ENCODE measurements at places on chromosomes 2 and 18.

- DNase-seq, result no peak
These were observed 55.6 kb upstream of the ACMSD start for GRCh38 chr2:134782792-134783191.

- DNase-seq, result peak; percentile 22
These were observed 92.6 kb downstream of the VAPA start for GRCh38 chr18:10006311-10006893.

- DNase-seq, result no peak
These were observed 202.1 kb upstream of the ACVR2A start for GRCh38 chr2:147642765-147643164.

GRCh38 chr2:67566285-67566684, 169.2 kb downstream of the ETAA1 start:
- DNase-seq, result no peak

DNA sequence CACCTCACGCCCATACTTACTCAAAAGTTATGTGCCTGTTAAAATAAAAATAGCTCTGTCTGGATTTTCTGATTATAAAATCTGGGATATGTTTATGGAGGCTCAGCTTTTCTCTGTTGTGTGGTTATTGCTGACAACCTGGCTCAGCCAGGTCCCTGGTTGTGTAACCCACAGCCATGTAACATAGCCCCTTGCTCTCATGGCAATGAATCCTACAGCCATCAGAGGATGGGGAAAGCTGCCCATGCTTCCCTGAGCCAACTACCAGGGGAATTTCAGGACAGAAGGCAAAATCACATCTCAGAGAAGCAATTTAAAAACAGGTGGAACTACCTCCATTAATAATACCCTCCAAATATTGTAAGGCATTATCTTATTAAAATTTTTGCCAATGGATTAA, 29.7 kb downstream of the ST8SIA5 start:
- DNase-seq, result no peak

DNA sequence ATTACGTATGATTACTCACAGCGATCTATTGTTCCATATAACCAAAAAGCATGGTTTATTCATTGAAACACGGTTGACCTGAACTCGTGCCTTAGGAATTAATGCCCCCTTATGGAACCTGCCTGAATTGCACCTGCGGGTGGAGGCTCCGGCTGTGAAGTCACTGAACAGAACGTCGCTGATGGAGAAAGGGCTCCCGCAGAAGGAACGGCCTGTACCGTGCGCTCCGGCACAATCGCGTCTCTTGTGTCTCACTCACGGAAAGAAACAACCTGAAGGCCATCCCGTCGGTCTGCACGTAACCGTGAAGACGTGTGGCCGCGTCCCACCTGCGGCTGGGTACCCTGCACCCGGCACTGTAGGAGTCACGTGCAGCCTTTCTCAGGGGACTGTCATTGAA, 133.1 kb downstream of the NFATC1 start:
- peak; percentile 24 for DNase-seq

DNA sequence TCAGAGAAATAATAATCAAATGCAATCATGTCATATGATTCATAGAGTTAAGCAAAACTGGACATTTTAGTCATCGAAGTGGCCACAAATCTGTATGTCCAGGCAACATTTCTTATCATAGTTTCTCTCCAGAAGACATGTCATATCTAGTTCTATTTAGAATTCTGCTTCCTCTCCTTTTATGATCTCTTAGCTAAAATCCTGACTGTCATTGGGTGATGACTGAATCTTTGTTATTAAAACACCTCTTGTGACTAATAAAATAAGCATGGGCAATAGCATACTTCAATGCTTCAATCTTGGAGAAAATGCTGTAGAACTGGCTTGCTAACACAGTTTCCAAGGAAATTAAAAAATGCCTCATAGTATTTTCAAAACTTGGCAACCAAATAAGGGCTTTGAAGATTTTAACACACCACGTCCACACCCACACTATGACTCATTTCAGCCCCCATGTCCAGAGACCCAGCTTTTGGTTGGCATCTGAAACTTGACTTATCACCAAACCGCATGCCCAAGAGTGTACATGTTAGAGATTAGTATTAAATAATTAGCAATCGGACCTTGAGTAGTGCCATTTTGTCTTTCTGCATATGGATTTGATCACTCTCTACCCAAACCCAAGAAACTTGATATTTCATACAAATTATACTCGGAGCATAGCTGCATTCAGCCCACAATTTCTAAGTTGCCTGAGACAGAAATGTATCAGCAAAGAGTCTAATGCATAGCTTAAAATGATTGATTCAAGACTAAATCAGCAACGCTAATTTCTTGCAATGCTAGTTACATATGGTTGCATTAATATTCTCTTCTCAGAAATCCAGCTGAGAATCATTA, 106.5 kb upstream of the ETAA1 start:
- DNase-seq, result no peak

DNA sequence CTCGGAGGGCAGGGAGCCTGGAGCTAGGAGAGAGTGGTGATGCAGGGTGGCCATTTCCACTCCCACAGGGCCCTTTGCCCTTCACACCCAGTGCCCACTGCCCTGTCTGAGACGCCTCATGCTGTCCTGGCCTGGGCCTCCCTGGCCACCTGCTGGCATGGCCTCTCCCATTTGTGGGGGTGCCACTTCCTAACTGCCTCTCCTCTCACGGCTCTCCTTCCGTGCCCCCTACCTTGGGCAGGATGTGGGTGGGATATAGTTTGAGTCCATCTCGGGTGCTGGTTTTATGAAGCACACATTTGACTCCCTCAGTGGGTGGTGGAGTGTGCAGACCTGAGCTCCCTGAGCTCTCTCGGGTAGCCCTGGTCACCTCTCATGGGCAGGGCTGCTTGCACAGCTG, 46.0 kb downstream of the DGKD start:
- no peak for DNase-seq

DNA sequence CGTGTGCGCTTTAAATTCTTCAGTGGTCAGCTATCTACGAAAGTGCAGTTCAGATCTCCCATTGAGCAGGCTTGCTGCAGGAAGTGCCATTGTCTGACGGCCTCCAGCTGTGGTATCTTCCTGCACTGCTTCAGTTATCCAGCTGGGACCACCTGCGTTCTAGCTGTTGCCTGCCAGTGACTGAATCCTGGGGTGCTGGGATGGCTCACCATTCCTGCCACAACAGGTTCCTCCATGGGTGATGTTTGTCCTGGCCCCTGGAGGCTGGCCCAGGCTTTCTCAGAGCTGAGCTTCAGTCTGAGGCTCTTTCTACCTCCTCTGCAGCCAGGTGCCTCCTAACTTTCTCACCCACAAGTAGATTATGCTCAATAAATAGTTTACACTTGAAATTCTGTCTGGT, 498.5 kb upstream of the HS6ST1 start:
- DNase-seq, result no peak

DNA sequence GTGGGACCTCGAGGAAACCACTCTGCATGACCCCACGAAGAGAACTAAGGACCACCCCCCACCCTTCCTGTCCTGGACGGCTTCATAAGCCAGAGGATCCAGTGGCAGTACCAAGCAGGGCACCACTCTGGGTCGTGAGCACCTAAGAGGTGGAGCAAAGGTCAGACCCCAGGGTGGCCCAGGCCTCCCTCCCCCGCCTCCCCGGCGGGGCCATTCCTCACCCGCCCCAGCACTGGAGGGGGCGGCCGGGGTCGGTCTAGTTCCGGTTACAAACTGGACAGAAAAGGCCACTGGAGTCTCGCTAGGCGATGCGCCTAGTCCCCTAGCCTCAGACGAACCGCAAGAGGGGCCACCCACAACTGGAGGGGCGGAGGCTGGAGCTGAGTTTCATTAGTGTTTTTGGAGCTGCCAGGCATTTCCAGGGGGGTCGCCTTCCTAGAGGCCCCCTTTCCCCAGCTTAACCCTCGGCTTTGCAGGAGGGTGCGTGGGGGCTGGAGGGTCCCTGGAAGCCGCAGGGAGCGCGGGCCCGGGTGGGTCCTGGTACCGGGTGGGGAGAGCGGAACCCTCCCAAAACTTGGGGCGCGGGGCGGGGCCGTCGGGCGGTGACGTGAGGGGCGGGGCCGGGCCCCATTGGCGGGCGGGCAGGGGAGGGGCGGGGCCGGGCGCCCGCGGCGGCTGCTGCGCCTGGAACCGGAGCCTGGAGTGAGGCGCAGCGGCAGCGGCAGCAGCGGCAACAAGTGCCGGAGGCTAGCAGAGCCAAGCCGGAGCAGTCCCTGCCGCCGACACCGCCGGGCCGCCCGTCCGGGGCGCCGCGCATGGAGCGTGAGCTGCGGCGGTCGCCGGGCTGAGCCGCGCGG, at the start of gene B3GNT2:
TSS of gene B3GNT2 (plus strand) at position 695 of the 857 bp plus-strand sequence. CDS start 26,106 bp downstream, outside the sequence.
- peak; percentile 39 for DNase-seq

- peak; percentile 59 for DNase-seq
These were observed 340.0 kb upstream of the MEX3C start for GRCh38 chr18:51537487-51537886.
